ENCODE measurements at places on chromosomes 1 and 21. TPM values are rescaled to one million over a fixed set of nuclear protein-coding genes. Genes with fewer than 3 reads are reported as not detected.

DNA sequence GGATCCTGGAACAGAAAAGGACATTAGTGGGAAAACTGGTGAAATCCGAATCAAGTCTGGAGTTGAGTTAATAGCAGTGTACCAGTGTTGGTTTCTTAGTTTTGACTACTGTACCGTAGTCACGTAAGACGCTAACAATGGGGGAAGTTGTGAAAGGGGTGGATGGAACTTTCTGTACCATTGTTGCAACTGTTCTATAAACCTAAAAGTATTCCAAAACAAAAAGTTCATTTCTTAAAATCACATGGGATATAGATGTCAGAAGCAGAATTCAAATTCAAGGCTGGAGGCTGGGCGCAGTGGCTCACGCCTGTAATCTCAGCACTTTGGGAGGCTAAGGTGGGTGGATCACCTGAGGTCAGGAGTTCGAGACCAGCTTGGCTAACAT is 16.9 kb downstream of the ARHGEF19 start:
- DNase-seq: no peak

The FCRL4 gene
- not detected for total RNA-seq

DNA sequence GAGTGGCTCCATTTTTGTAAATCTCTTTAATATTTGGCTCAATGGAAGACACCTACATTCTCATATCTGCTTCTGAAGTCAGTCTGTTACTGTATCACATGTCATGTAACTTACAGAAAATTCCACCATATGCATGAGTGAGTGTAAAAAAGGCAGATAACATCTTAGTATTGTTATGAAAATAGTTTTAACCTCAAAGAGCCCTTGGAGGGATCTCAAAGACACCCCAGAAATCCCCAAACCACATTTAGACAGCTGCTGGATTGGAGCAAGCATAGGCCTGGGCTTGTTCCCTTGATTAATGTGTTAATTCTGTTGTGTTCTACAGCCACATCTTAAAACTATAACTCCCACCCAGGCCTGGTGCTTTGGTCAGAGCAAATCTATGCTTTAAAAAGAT is 16.9 kb downstream of the MACO1 start:
- DNase-seq: no peak

The CHML gene
- 8.0 TPM for total RNA-seq

The RAB42 gene
- 10.2 TPM for total RNA-seq

- no peak for DNase-seq
Observed at GRCh38 chr1:19845555-19845954, 30.5 kb upstream of the RNF186 start.

The SPATA6 gene
- 17.4 TPM for total RNA-seq

DNA sequence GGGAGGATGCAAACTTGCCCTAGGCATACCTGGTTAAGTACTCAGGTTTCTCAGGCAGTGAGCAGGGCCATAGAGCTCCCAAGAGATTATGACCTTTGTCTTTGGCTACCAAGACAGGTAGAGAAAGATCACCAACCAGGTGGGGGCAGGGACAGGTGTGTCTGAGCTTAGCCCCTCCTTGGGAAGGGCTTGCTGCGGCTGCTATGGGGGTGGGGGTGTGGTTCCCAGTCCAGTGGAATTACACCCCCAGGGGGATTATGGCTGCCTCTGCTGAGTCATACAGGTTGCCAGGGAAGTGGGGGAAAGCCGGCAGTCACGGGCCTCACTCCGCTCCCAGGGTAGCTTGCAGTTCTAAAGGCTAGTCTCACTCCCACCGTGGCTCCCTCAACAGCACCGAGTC is 65.2 kb upstream of the FAM163A start:
- no peak for DNase-seq

DNA sequence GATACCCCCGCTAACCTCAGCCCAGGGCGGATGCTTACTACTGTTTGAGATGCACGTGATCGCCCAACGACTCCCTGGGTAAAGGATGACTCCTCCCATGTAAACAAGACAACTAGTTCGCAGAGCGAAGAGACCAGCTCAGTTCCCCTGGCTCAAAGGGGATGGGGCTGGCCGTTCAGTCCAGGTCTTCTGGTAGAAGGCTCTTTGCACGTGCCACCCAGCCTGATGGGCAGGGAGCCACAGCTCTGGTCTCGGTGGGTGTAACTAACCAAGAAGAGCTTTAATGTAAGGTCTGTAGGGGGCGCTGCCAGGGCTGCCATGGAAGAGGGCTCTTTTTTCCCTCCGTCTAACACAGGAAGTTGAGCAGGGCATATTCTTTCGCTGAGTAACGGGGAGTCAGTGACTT is 49.4 kb upstream of the PARP1 start:
- DNase-seq: no peak

DNA sequence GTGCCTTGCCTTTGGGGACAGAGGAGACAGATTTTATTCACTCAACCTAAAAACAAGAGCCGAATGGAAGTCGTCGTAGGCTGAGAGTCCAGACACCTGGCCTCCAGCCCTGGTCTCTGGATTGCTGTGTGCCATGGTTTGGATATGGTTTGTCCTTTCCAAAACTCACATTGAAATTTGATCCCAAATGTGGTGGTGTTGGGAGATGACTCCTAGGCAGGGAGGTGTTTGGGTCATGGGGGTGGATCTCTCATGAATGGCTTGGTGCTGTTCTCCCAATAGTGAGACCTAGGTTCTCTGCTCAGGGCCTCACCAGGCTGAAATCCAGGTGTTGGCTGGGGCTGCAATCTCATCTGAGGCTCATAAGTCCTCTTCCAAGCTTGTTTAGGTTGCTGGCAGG is 75.5 kb downstream of the FOXD2 start:
- DNase-seq: no peak

GRCh38 chr1:108010581-108010980 is 45.6 kb upstream of the VAV3 start:
- no peak for DNase-seq

DNA sequence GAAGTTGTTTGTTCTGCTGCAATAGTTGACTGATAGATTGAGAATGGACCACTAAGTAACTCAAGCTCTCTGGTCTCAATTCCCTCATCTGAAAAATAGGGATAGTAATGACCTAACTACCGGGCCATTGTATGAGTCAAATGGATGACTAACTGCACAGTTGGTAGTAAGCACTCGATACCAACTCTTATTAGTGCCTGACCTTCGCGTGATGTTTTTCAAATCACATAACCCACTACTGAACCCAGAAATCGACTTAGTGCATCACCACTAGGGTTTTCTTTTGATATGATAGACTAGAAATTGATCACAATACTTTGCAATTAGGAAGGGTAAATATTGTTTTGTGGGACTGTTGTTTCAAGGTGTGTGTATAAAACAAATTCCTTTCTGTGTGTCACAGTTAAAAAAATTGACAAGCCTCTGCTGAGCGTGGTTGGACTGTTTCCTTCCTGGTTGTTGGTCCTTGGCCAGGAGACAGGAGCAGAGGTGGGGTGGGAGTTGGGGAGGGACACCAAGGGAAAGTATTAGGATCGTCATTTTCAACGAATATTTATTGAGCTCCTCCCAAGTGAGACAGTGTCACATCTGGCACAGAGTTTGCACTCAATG is 54.0 kb upstream of the LRP8 start:
- DNase-seq: no peak

- no peak for DNase-seq
Observed at GRCh38 chr1:176222196-176222595, 15.1 kb upstream of the COP1 start.

The SPRR2B gene
- not detected for total RNA-seq

GRCh38 chr1:229871078-229871676 is 195.9 kb upstream of the GALNT2 start:
- DNase-seq: no peak

The LMOD1 gene
- total RNA-seq: 26.5 TPM

DNA sequence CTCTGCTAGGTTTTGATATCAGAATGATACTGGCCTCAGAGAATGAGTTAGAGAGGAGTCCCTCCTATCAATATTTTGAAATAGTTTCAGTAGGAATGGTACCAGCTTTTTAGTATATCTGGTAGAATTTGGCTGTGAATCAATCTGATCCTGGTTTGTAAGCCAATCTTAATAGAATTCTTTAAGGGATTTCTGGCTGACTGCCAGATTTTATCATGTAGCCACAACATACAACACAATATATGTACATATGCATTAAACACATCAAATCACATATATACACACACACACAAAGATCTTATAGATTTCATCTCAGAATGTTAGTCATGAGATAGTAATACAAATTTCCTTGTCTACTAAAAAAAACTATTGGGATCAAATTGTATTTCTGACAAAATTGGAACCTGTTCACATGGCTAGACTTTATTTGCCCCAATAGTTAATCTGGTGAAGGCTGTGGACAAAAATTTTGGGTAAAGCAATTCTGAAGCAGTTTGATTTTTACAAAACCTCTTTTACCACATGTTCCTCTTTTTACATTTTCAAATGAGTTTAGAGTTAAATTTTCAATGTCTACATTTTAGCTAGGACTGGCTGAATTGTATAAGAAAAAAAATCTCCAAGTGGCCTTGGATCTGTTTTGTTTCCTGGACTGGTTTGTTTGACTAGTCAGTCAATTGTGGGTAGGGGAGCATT is 151.7 kb downstream of the FASLG start:
- DNase-seq: no peak

The B3GALT2 gene
- total RNA-seq: not detected

The KCNJ10 gene
- total RNA-seq: 0.16 TPM

The CASQ2 gene
- 1.5 TPM for total RNA-seq
